ENCODE measurements at places on chromosomes 1 and 21. TPM values are rescaled to one million over a fixed set of nuclear protein-coding genes. Genes with fewer than 3 reads are reported as not detected.

- no peak for DNase-seq
Measured at GRCh38 chr1:227242811-227243682, 75.2 kb downstream of the CDC42BPA start.

Gene ARMH1
- total RNA-seq = 6.3 TPM

DNA sequence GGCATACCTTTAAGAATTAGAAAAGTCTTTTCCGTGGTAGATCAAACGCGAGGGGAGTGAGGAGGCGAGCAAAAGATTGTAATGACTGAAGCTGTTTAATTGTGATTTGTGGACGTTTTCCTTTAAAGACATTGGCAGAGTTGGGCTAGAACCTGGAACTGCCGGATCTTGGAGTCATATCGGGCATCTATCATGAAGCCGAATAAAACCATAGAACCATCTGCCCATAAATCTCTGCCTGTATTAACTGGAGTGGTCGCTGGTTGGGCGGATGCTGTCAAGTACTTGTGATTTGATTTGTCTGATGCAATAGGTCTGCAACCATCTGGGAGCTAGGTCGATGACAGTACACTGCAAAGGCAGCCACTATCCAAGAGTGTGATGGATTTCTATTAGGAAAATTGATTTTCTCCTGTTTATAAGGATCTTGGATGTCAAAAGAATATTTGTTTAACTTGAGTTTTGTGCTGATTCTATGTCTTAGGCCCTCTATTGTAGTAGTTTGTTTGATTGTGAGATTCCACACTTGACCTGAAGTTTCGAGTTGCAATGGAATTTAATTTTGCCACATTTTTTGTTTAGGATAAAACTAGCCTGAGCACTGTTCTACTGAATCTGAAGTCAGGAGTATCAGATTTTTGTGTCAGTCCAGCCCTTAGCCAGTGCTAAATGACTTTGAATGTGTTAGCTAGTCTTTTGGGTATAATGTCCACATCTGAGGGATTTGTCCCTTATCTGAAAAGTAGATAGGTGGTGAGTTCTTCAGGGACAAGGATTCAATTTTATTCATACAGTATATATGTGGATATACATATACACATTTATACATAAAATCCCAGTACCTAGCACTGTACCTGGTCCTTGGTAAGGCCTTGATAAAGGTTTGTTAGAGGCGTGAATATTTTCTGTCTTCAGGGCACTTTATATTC lies 1.2 kb downstream of the SARS1 start:
- DNase-seq = no peak

Gene TMOD4
- not detected for total RNA-seq
